Stimulated activated CD4-positive, alpha-beta T cell treated with anti-CD3 and anti-CD28 coated beads, TNF-alpha, amount 100 ng/mL, for 1 hour (primary cell): ENCODE measurements at places on chromosomes 6 and 20.

GRCh38 chr6:157089258-157089657, 234.1 kb downstream of the TMEM242 start:
- DNase-seq, result no peak

DNA sequence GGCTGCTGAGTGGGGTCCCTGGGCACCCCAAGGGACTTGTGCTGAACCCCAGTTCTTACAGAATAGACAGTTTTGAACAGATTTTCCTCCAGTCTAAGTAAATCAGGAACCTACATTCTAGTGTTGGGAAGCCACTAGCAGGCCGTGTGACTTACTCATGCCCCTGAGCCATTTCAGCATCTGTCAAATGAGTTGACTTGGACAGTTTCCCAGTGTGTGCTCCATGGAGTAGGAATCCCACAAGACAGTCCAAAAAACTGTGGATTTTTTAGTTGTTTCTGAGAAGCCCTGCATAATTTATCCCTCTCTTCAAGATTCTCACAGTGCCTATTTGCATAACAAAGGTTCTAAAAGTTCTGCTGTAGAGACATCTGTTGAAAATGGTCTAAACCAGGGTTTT, 2.1 kb downstream of the GABRR2 start:
- no peak for DNase-seq

- no peak for DNase-seq
Observed at GRCh38 chr6:125170376-125170775, 16.8 kb downstream of the TPD52L1 start.

DNA sequence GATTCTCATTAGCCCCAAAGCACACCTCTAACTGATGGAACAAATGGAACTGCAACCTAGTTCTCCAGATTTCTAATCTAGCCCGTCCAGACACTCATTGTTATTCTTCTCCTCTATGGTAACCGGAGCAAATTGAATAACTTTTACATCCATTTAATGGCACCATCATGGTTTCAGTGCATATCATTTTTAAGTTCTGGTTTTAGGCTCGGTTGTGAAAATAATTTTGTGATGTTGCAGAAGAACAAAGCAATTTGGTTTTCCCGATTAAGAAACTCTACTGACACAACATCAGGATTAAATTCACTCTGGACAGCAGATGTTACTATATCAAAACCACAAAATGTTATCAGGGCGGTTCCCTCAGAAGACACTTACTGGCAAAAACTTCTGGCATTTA, 42.5 kb upstream of the HBS1L start:
- no peak for DNase-seq

- DNase-seq, result no peak
Observed at GRCh38 chr20:7505835-7506221, 434.4 kb downstream of the HAO1 start.

DNA sequence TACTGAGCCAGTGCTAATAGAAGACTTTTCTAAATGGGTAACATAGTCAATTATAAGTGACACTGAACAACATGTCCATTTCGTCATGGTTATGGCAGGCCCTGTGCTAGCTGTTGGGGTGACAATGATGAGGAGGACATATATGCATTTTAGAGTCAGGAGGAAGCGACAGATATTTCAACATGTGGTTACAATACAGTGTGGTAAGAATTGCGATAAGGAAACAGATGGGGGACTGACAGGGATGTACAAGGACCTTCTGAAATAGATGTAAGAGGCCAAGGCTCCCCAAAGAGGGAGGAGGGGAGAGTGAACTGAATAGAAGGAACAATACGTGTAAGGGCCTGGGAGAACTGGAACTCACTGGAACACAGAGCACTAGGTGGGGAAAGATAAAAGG, 11.7 kb downstream of the MMP24 start:
- no peak for DNase-seq

GRCh38 chr20:48657426-48658197, 170.2 kb downstream of the PREX1 start:
- peak; percentile 33 for DNase-seq

DNA sequence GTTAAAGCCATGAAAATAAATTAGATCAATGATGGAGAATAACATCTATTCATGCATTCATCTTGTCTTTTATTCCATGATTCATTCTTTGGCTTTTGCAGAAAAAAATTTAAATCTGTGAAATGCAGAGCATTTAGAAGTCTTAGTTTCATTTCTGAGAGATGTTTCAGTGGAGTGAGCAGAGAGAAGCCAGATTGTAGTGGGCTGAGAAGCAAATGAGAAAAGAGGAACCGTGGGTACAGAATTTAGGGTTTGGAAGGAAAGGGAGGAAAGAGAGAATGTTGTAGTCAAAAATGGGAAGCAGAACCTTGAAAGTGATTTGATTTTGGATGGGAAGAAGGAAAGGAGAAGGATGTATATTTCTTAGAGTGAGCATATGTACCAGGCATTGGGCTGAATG, 260.3 kb upstream of the MAN1A1 start:
- DNase-seq, result no peak

- DNase-seq, result no peak
Observed at GRCh38 chr6:73234733-73235132, 9.4 kb upstream of the KHDC1L start.

DNA sequence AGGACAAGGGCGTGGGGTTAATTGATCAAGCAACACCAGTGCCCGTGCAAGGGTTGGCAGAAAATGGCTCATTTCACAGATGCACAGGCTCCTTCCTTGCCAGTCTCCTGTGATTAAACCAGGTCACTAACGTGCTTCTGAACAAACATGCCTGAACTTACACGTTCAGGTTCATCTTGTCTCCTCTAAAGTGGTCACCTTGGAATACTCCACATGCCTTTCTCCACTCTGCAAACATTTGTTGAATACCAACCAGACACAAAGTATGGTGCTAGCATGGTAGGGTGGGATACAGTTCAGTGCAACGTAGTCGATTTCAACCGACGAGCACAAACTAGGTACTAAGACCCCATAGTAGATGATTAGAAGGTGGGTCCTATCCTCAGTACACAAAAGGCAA, 72.6 kb upstream of the PTPRT start:
- DNase-seq, result no peak

GRCh38 chr6:42996513-42996912, 12.1 kb downstream of the PPP2R5D start:
- DNase-seq, result no peak

- no peak for DNase-seq
Observed at GRCh38 chr6:3724451-3725144, 26.9 kb downstream of the PXDC1 start.
